ENCODE measurements at places on chromosomes 3 and 15.

DNA sequence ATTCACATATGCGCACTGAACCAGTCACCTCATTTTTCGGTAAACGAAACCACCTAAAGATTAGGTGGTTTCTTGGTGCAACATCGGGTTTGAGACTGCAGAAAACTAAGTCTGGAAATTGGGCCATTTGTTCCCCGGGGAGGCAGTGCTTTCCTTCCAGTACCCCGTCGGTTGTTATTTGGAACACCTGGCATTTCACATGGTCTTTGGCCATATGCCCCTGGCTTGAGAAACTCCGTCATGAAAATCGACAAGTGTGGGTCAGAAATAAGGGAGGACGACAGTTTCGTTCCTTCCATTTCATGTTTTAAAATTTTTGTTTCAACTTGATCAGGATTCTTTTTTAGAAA is 544 bp upstream of the GATM start:
- no peak for DNase-seq

- no peak for DNase-seq
Observed at GRCh38 chr3:140432229-140432669, 245.6 kb upstream of the TRIM42 start.

DNA sequence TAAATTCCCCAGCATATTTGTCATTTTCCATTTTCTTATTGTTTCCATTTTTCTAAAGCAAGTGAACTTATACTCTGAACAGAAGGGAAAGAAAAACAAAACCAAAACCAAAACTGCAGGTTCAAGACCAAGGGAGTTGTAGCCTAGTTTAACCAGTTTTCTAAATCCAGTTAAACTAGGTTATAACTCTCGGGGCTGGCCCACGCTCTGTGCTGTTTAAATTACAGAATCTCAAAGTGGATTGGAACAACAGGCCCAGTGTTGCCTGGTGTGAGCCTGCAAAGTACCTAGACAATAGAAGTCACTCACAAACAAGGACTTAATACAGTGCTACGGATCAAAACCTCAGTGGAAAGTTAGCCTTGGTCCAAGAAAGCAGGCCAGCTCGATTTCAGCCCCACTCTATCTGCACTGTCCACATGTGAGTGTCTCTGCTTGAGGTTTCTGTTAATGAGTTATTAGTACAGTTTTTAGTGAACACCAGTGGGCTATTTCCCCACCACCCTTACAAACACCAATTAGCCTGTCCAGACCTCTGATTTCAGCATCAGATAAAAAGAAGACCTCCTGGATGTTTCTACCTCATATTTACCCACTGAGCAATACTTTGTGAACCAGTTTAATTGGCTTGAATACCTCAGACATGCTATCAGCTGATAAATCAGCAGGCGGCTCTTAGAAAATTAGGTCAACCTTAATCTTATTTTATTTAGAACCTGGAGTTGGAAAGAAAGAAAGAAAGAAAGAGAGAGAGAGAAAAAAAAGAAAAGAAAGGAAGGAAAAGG is 93.8 kb upstream of the PDZRN3 start:
- no peak for DNase-seq

- DNase-seq: no peak
Observed at GRCh38 chr3:76372497-76372896, 587.1 kb upstream of the ZNF717 start.

DNA sequence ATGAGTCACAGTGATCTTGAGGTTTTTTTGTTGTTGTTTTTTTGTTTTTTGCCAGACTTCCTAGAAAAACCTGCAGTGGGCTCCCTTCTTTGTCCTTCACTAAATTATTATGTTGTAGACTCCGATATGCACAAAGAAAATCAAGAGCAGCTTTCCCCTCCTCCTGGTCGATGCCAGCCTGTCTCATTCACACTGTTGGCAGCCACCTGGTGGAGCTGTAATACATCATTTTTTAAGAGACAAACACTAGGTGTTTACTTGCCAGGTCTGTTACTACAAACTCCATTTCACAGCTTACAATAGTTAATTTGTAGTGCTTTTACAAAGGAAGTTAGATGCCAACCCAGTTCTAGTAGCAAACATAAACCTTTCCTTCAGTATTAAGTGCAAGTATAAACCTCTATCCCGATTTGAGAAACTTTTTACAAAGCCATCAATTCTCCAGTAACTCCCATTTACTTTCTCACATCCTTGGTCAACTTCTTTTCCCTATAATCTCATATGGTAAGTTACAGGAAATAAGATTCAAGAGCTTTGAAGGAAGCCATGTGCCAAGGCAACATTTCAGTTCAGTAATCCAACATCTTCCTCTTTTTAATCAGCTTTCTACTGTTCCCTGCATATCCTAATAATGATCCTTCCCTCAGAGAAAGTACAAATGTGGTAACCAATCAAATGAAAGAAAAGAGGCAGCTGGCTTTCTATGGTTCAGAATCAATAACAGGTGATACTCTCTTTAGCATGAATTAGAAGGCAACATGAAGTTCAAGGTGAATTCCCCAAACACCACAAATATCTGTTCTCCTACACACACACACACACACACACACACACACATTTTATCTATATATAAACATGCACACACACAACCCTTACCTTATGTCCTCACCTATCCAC is 14.0 kb downstream of the AAGAB start:
- DNase-seq: no peak

DNA sequence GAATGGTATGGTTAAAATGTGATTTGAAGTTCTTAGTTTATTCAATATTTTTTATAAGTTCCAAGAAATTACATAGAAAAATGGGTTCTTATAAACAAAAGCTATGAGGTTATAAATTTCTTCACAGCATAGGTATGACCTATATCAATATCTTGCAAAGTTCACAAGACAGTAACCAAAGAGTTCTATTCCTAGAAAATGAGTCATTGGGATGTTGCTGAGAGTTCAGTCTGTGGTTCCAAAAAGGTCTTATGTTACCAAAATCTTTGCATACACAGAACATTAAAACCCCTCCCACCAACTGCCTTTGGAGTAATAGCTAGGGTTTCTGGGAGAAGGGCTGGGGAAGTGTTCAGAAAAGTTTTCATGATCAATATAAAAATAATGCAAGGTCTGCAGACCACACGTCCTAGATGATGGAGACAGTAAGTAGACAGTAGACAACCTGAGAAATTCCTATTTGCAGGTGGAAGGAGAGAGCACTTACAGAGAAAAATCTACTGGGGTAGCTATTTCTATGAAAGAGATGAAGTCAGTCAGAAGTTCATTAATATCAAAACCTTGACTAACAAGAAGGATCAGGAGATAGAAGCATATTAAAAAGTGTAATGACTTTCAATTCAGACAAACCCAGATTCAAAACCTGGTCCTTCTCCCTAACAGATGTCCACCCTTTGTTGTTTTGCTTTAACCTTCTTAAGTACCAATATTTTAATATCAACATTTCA is 279.3 kb downstream of the KCNH8 start:
- no peak for DNase-seq
